ENCODE measurements at places on chromosomes 12 and 14.

GRCh38 chr14:102777711-102778337, 575 bp downstream of the TRAF3 start:
- DNase-seq = no peak

- no peak for DNase-seq
Measured at GRCh38 chr14:65258391-65258790, 154.1 kb upstream of the FUT8 start.

GRCh38 chr14:59511916-59512575, 27.7 kb downstream of the JKAMP start:
- no peak for DNase-seq

DNA sequence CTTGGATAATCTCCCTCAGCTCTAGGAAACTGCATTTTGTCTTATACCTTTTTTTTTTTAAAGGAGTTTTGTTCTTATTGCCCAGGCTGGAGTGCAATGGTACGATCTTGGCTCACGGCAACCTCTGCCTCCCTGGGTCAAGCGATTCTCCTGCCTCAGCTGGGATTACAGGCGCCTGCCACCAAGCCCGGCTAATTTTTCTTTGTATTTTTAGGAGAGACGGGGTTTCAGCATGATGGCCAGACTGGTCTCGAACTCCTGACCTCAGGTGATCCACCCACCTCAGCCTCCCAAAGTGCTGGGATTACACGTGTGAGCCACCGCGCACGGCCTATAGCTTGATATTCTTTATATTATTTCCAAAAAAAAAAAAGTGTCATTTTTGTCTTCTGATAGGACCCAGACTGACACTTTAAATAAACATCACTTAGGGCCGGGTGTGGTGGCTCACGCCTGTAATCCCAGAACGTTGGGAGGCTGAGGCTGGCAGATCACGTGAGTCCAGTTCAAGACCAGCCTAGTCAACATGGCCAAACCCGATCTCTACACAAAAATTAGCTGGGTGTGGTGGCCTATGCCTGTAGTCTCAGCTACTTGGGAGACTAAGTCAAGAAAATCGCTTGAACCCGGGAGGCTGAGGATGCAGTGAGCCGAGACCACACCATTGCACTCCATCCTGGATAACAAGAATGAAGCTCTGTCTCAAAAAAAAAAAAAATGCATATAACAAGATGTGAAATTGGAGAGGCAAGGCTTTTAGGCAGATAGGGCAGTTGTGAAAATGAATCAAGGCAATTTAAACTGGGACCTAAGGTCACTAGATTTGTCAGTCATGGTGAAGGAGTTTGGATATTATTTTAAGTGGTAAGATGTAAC, 18.4 kb downstream of the SLC2A3 start:
- no peak for DNase-seq

All from activated T-cell treated with anti-CD3 and anti-CD28 coated beads, Interleukin-2, amount 50 U/mL, for 4 hours (primary cell).